Kidney tubule cell (primary cell): ENCODE measurements at places on chromosomes 16 and 17.

DNA sequence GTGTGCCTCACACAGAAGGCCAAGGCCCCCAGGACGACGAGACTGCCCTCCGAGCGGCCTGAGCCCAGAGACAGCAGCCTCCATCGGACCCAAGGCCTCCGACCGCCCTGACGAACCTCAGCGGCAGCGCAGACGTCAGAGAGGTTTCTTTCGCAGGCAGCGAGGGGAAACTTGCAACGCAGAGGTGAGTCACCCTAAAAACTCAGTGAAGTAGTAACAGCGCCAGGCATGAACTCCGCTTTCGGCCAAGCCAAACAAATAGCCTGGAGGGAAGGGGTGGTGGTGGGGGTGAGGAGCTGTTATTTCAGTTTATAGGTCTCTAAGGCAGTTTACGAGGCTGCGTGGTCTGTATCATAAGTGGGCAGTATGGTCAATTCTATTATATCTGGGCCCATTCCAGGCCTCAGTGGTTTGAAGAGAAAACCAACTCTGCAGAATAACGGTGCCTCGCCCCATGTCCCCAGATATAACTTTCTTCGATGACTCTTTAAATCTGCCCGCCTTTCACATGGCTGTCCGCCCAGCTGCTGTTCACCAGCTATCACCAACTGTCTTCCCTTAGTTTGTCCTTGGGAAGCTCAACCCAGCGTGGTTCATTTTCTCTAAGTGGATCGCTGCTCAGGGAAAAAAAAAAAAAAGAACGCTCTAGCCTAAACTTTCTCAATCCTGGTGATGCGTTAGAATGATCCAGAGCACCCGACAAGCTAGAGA, 43.5 kb upstream of the FOXF1 start:
- DNase-seq: no peak

- DNase-seq: no peak
Observed at GRCh38 chr17:31859487-31860008, 504 bp upstream of the COPRS start.

GRCh38 chr16:85519540-85520231, 93.4 kb upstream of the GSE1 start:
- DNase-seq: no peak

GRCh38 chr17:2064147-2064489, 9.2 kb downstream of the HIC1 start:
- no peak for DNase-seq

DNA sequence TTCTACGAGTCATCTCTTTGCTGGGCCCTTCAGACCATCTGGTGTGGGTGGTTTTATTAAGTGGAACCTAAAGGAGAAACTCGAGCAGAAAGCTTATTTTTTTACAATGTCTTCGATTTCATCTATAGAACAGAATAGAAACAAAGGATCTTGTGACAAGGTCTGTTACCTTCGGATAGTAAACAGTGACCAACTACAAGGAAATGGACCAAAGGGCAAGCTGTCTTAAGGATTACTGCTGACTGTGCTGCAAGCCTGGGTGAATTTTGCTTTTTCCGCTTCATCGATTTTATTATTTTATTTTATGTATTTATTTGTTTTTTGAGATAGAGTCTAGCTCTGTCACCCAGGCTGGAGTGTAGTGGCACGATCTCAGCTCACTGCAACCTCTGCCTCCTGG, 348.9 kb upstream of the ERCC4 start:
- peak; percentile 33 for DNase-seq

GRCh38 chr17:3034578-3034920, 28.9 kb downstream of the OR1D5 start:
- DNase-seq: no peak

DNA sequence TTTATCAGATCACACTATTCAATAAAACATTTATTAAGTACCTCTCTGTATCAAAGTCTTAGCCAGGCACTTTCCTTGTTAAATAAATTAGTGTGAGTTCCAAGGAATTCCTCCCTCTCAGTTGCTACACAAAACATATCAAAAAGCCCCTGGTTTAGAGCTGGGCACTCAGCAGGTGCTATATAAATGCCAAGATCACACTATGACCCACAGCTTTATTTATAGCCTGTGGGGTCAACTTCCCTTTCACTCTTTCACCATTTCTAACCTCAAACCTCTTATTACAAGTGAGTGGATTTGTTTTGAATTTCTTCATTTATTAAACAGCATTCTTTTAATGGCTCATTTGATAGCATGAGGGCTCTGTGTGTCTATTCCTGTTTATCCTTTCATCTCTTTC, 112.6 kb upstream of the MPHOSPH6 start:
- DNase-seq: no peak

GRCh38 chr17:81586096-81586495, 33.9 kb upstream of the FAAP100 start:
- no peak for DNase-seq
